ENCODE measurements at places on chromosomes 13 and 19.
A peak's percentile ranks its signal among the peaks of the same experiment; 100 is the strongest.

- no peak for DNase-seq
Observed at GRCh38 chr19:47497050-47497766, 13.2 kb upstream of the KPTN start.

- DNase-seq = no peak
Observed at GRCh38 chr19:49455773-49456172, 2.7 kb downstream of the ALDH16A1 start.

DNA sequence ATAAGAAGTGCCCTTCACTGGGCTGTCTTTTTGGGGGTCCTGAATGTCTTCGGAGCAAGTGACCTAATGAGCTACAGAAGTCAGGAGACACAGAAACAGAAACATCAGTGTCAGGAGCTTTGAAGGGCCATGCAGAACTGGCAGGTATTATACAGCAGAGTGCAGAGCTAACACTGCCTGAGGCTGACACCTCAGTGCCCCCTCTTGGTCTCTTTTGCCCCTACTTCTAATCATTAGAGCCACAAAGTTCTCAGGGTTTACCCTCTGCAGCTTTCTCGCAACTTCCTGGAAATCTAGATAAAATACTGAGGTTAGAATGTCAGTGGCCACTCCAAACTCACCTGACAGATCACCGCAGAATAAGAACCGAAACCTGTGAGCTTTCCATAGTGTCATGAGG, 172.7 kb downstream of the B3GLCT start:
- DNase-seq = no peak

- no peak for DNase-seq
Observed at GRCh38 chr19:33247441-33247819, 21.8 kb upstream of the SLC7A10 start.

- DNase-seq = peak; percentile 71
Observed at GRCh38 chr13:46721054-46721453, 75.9 kb downstream of the ESD start.

DNA sequence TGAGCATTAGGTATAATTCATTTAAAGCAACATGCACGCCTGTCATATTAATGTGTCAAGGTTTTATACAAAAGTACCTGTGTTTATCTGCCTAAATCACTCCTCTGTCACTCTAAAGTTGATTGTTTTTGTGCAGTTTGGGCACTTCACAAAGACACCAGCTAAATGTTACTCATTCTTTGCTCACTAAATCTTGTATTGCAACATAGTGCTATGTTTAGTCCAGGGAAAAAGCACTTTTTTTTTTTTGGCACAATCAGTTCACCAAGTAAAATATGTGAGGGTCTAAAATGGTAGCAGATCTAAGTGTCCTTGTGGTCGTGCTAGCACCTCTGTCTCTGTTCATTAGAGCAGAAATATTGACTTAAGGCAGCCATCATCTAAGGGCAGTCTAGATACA, 2526.7 kb upstream of the PCDH20 start:
- no peak for DNase-seq

- DNase-seq = no peak
Observed at GRCh38 chr19:41652250-41652649, 25.4 kb upstream of the CEACAM4 start.

GRCh38 chr13:77678691-77679235, 18.7 kb upstream of the SLAIN1 start:
- no peak for DNase-seq

DNA sequence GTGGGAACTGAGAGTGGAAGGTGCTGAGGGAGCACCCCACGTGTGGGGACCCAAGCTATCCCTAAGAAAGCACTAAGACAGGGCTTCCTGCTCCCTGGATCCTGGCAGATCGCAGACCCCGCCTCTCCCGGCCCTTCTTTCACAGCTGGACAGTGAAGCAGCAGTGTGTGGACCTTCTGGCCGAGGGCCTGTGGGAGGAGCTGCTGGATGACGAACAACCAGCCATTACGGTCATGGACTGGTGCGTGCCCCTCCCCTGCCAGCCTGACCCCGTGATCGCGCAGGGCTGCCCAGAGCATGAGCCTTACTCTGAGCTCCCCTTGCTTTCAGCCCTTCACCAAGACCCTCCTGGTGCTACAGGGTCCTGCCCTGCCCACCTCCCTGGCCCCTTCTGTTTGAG, 2.3 kb downstream of the NCCRP1 start:
- no peak for DNase-seq

- no peak for DNase-seq
Observed at GRCh38 chr13:32535115-32535514, 3.5 kb downstream of the N4BP2L2 start.

DNA sequence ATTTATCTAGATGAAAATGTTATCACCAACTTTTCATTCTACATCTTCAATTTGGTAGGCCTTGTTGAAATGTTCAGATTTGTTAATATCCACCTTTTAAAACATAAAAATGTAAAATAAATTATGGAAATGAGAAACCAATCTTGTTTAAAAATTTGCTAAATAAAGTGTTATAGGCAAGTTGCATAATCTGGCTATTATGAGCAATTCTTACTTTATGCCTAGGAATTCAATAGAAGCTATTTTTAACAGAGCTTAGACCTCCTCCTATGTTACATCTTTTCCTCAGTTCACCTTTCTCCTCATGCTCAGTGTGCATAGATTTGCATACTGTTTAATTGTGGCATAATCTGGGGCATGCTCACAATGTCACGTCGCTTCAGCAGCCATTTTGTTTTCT, 87.9 kb upstream of the POSTN start:
- no peak for DNase-seq

DNA sequence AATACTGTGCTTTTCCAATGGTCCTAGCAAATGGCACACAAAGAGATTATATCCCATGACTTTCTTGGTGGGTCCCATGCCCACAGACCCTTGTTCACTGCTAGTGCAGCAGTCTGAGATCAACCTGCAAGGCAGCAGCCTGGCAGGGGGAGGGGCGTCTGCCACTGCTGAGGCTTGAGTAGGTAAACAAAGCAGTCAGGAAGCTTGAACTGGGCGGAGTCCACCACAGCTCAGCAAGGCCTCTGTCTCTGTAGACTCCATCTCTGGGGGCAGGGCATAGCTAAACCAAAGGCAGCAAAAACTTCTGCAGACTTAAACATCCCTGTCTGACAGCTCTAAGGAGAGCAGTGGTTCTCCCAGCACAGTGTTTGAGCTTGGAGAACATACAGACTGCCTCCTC, 82.9 kb downstream of the ZNF737 start:
- DNase-seq = no peak

DNA sequence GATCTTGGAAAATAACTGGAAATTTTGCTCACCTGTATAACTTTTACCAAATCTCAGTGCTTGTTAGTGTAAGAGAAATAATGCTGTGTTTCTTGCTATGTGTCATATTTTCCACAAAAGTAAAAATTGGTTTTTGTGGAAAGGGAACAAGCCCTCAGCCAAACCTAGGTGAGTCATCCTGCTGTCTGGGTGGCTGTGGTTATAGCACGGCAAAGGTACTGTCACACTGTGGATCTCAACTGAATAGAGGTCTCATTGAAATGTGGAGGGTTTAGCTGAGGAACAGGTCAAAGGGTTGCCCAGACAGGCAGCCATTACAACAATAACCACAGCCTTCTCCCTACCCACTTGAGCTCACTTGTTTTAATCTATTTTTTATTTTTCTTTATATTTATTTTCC, 338.8 kb upstream of the DACH1 start:
- no peak for DNase-seq

DNA sequence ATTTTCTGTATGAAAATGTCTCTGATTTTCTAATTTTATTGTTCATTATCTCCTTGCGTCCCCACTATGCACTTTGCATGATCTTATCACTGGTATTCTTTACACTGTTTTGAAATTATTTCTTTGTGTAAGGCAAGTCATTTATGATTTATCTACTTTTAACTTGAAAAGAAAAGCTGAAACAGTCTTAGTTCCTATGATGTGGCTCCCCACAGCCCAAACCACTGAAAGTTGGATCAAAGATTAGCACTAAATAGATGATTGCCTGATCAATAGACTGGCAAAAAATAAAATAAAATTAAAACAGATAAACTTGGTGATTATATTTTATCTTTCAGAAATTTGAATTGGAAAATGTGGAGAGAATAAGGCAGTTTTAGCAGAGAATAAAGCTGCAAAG, 1101.9 kb downstream of the PCDH9 start:
- DNase-seq = no peak

- no peak for DNase-seq
Observed at GRCh38 chr13:108273429-108274118, 4.1 kb downstream of the TNFSF13B start.

GRCh38 chr13:39597838-39598237, 5.2 kb downstream of the LHFPL6 start:
- no peak for DNase-seq

GRCh38 chr13:98942485-98942884, 35.4 kb downstream of the DOCK9 start:
- DNase-seq = no peak

DNA sequence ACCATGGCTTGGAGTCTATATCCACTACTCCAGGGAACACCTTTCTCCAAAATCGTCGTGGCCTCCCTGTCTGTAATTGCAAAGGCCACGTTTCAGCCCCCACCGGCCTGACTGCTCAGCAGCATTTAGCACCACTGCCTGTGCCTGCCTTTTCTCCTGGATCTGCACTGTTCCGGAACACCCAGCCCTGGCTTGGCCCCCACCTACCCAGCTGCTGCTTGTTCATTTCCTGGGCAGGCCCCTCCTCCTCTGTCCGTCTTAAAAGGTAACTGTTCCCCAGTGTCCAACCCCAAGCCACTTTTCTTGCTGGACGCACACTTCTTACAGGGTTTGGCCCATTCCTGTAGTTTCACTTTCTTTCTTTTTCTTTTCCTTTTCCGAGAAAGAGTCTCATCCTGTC, 8.5 kb upstream of the SYT5 start:
- DNase-seq = no peak

GRCh38 chr19:23519031-23519430, 123.8 kb upstream of the ZNF91 start:
- no peak for DNase-seq

- no peak for DNase-seq
Observed at GRCh38 chr13:40486518-40487163, 179.8 kb downstream of the FOXO1 start.

GRCh38 chr19:38647966-38648768, 718 bp downstream of the ACTN4 start:
- no peak for DNase-seq

DNA sequence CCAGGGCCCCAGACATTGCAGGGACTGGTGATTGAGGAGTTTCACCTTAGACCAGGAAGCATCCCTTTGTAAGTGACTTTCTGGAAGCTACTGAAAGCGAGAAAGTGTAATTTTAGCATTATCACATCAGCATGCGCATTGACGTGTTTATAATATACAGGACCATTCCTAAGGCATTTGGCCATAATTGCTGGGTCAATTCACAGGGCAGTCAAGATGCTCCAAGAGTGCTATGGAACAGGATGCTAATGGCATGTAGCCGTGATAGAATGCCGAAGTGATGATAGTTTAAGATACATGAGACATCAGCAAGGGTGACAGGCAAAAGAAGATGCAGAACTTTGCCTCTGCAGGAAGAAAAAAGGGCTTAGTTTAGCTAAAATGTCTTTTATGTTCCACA, 347.6 kb upstream of the NBEA start:
- no peak for DNase-seq

GRCh38 chr19:30665449-30665848, 293.3 kb downstream of the ZNF536 start:
- no peak for DNase-seq

DNA sequence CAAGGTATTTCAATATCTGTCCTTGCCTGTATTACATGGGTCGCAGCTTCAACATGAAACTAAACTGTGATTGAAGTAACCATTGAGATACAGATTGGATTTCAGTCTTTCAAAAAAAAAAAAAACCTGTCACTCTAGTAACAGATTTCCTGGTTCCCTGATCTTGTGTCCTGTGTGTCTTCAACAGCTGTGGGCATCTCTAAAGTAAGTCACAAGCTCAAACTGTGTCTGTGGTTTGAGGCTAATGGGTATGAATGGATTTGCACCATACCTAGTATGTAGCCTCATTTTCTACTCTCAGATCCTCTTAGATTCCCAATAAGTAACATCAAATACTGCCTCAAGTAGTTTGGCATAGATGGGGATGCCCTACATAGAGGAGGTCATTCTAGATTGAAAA, 300.1 kb downstream of the COG6 start:
- no peak for DNase-seq

GRCh38 chr19:5785423-5785822, 877 bp upstream of the PRR22 start:
- no peak for DNase-seq

DNA sequence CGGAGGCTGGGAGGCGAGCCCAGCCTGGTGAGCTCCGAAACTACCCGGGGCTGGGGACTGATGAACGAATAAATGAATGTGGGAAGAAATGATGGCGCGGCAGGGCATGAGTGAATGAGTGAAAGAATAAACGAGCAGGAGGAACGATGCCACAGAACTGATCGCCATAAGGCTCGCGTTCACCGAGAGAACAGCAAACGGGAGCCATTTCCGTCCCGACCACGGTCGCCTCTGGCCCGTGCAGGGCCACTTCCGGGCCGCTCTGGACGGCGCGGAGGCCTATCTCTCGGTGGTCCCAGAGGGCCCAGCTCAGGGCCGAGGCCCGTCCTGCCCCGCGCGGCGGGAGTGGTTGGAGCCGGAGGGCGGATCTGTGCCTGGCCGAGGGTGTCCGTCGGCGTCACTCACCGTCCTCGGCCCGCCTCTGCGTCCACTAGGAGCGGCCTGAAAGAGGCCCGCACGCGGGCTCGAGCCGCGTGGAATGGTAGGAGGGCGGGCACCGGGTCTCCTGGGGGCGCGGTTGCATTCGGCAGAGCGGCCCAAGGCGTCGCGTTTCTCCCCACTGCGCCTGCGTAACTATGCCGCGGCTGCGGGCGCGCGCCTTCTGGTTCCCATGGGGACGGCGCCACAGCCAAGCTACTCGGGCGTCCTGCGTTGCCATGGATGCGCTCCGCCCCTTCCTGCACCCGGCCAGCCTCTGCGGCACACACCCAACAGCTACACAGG, at the start of gene ZNF497:
Gene ZNF497 (minus strand): TSS at position 480 of the 723 bp plus-strand sequence. CDS start 5,116 bp downstream, outside the sequence.
- DNase-seq = peak; percentile 99

DNA sequence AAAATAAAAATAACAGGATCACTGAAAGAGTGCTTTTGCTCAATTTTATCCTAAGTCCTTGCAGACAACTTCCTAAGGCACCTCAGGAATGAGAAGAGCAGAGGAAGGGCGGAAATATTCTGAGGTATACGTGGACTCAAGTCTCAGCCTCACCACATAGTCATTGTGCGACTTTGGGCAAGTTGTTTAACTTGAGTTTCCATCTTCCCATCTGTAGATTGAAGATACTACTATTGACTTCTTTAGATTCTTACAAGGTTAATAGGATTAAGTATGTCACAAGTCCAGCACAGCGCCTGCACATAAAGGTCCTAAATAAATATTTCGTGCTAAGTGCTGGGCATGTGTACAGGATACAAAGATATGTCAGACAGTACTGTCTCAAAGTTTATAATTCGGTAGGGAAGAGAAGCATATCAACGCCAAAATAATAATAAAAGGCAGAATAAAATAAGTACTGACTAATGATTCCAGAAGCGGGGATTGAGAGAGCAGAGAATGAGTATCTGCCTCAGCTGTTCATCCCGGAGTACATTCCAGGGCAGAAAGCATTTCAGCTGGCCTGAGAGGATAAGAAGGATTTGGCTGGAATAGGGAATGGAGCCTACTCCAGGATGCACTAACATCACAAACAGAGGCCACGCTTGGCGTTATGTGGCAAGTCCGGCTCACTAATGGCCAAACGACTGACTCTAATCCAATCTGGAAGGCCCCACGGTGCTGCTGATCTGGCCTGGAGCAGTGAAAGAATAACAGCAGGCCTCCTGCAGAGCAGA, 139.7 kb downstream of the FLT1 start:
- DNase-seq = no peak

GRCh38 chr13:46372071-46372470, 15.0 kb downstream of the RUBCNL start:
- no peak for DNase-seq

GRCh38 chr19:13757805-13758772, 6.2 kb upstream of the MRI1 start:
- no peak for DNase-seq
